ENCODE measurements at places on chromosomes 7 and 10. TPM values are rescaled to one million over a fixed set of nuclear protein-coding genes. Genes with fewer than 3 reads are reported as not detected.

- DNase-seq, result no peak
Measured at GRCh38 chr10:100826983-100827818, 81.8 kb downstream of the PAX2 start.

GRCh38 chr10:133131053-133131452 is 29.0 kb upstream of the KNDC1 start:
- DNase-seq, result no peak

GRCh38 chr10:125783957-125784356 is 8.3 kb upstream of the MMP21 start:
- peak; percentile 4 for DNase-seq

DNAH11 gene
- total RNA-seq, result under 0.01 TPM

- no peak for DNase-seq
Measured at GRCh38 chr7:21330462-21331178, 97.3 kb upstream of the SP4 start.

All from IMR-90 (cell line).